ENCODE measurements at places on chromosomes 12 and 14. TPM values are rescaled to one million over a fixed set of nuclear protein-coding genes. Genes with fewer than 3 reads are reported as not detected.

RILPL2 gene
- 7.5 TPM for total RNA-seq

SIX6 gene
- not detected for total RNA-seq

CBLN3 gene
- 6.6 TPM for total RNA-seq

CEBPE gene
- total RNA-seq = 0.96 TPM

EPYC gene
- not detected for total RNA-seq

TMEM179 gene
- not detected for total RNA-seq

CABP1 gene
- 0.79 TPM for total RNA-seq

PLEKHG7 gene
- total RNA-seq = not detected

FAR2 gene
- total RNA-seq = 17.1 TPM

AHNAK2 gene
- not detected for total RNA-seq

AMIGO2 gene
- 8.6 TPM for total RNA-seq

CD163 gene
- total RNA-seq = not detected

AGAP2 gene
- total RNA-seq = 68.6 TPM

ZC2HC1C gene
- 1.1 TPM for total RNA-seq

KCNC2 gene
- not detected for total RNA-seq

FAM181A gene
- total RNA-seq = not detected

PTHLH gene
- total RNA-seq = not detected

PELI2 gene
- total RNA-seq = 9.9 TPM

CNTN1 gene
- not detected for total RNA-seq

CAPS2 gene
- total RNA-seq = 2.3 TPM

GLRX5 gene
- total RNA-seq = 30.3 TPM

SLC35F4 gene
- total RNA-seq = not detected

RNF31 gene
- total RNA-seq = 111 TPM

SLC17A8 gene
- not detected for total RNA-seq

PLEKHD1 gene
- total RNA-seq = 0.15 TPM

IL23A gene
- 17.3 TPM for total RNA-seq

NFATC4 gene
- not detected for total RNA-seq

CLEC4E gene
- total RNA-seq = not detected

NFE2 gene
- total RNA-seq = not detected

LMBR1L gene
- 72.5 TPM for total RNA-seq

VRTN gene
- total RNA-seq = not detected

TROAP gene
- 70.2 TPM for total RNA-seq

SLC5A8 gene
- not detected for total RNA-seq

KRT6B gene
- not detected for total RNA-seq

TMEM121 gene
- total RNA-seq = 6.2 TPM

ADSS1 gene
- total RNA-seq = 0.51 TPM

GALNT16 gene
- not detected for total RNA-seq

CCDC38 gene
- total RNA-seq = not detected

AQP2 gene
- not detected for total RNA-seq

ANAPC7 gene
- 49.8 TPM for total RNA-seq

RNASE3 gene
- total RNA-seq = not detected

C12orf60 gene
- total RNA-seq = 0.87 TPM

RNFT2 gene
- 12.9 TPM for total RNA-seq

INTS13 gene
- total RNA-seq = 48.2 TPM

C3AR1 gene
- 2.3 TPM for total RNA-seq

IFI27 gene
- total RNA-seq = 1.6 TPM

OTUB2 gene
- 1.8 TPM for total RNA-seq

CLEC9A gene
- total RNA-seq = not detected

PTPRB gene
- not detected for total RNA-seq

USP44 gene
- 5.7 TPM for total RNA-seq

RNU4-1 gene
- 1,844 TPM for total RNA-seq

DEGS2 gene
- 0.29 TPM for total RNA-seq

GPR135 gene
- total RNA-seq = 0.86 TPM

TMEM30B gene
- total RNA-seq = 0.55 TPM

CCDC196 gene
- total RNA-seq = not detected

RFC5 gene
- total RNA-seq = 31.1 TPM

SYNDIG1L gene
- not detected for total RNA-seq

PPM1H gene
- not detected for total RNA-seq

REM2 gene
- 1.1 TPM for total RNA-seq
